ENCODE measurements at places on chromosomes 3 and 15.

GRCh38 chr3:115321400-115321805, 174.3 kb upstream of the ZBTB20 start:
- DNase-seq = no peak

DNA sequence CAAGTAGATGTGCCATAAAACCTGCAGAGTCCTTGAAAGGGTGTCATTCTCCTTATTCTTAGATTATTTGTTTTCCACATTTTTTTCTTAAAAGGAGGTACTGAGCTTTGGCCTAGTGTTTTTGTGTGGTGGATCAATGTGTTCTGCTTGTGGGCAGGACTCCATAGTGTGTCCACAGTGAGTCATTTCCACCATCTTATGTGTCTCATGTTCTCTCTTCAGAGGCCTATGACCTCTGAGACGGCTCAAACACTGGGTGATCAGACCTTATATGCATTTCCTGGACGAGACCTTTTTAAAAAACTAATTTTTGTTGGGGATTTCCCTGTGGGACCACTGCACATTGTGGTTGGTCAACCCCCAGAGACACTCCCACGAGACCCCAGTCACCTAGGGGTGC, 93.4 kb downstream of the CHCHD4 start:
- no peak for DNase-seq

- no peak for DNase-seq
Measured at GRCh38 chr15:34512628-34513027, 70.8 kb downstream of the GOLGA8B start.

DNA sequence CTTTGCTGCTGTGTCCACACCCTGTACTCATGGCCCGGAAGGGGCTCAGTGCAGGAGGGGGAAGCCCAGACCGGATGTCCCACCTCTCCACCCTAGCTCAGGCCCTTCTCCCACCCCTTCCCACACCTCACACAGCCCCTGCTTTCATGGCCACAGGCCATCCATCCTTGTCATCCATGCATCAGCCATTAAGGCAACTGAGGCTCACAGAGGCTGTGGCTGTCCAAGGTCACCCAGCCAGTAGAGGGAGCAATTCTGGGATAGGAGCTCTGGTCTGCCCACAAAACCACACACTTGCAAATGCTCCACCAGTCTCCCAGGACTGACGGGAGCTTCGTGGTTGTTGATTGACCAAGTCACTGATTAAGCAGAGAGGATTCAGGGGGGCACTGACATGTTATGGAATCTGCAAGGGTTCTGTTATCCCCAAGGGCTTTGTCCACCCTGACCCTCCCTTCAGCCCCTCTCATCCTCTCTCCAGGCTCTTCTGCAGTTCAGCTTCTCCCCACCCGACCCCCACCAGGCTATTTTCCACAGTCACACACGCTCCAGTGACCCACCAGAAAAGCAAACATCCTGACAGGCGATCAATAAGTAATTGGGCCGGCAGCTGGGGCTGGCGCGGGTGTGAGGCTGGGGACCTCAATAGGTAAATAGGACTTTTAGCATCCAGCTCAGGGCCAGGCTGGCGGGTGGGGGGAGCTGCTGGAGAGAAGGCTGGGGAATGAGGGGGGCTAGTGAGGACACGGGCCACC, 15.1 kb downstream of the LINGO1 start:
- no peak for DNase-seq

GRCh38 chr3:161413855-161414210, 42.5 kb upstream of the SPTSSB start:
- no peak for DNase-seq

DNA sequence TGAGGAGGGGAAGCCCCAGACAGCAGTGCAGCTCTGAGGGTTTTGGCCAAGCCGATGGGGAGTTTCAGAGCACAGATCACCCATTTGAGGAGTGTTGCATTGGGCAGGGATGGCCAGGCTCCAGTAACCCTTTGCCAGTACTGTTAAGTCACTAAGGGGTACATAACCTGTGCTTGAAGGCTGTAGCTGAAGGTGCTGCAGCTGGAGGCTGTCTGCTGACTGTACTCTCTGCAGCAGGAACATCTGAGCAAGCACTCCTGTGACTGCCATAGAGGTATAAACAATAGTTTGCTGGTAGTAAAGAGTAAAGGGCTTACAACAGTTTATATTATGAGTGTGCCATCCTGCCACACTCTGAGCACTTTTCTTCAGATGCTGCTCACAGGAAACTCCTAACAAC, 297.8 kb downstream of the EPHA3 start:
- DNase-seq = no peak

DNA sequence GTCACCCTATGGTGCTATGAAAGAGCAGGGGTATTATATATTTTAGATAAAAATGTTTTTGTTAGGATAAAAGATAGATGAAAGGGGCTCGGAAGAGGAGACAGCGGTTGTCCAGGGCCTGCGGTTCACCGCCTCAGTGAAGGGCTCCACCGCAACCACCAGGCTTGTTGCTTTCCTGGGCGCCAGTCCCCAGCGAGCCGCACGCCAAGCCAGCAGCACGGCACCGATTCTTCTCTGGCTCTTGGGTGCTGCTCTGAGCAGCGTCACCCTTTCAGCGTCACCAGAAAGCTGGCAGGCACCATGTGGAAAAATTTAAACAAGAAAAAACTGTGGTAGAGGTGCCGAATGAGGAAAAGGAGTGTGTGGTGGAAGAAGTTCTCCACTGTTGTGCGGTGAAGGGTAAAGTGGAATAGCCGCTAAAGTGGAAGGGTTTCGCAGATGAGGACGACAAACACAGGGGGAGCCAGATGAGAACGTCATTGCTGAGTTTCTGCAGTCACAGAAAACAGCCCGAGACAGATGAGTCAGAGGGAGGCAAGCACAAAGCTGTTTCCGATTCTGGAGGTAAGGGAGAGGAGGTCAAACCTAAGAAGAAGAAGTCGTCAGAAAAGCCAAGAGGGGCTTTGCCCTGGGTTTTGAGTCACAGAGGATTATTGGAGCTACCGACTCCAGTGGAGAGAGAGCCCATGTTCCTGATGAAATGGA, 569.2 kb downstream of the ZBBX start:
- DNase-seq = no peak

- DNase-seq = no peak
Measured at GRCh38 chr3:44171891-44172290, 69.8 kb upstream of the TOPAZ1 start.

DNA sequence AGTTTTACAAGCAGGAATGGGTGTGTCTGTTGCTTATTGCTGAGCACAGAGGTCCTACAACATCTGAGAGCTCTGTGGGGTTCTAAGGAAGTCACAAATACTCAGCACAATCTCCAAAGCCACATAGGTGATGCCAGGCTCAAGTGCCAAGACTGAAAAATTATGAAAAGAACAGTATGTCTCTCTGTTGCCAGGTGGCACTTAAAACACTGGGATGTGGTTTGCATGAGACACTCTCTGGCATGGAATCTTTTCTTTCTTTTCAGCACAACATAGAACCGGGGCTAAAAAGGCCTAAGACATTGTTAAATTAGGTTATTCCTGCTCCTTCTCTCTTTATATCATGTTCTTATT, 127.3 kb upstream of the PRICKLE2 start:
- no peak for DNase-seq

DNA sequence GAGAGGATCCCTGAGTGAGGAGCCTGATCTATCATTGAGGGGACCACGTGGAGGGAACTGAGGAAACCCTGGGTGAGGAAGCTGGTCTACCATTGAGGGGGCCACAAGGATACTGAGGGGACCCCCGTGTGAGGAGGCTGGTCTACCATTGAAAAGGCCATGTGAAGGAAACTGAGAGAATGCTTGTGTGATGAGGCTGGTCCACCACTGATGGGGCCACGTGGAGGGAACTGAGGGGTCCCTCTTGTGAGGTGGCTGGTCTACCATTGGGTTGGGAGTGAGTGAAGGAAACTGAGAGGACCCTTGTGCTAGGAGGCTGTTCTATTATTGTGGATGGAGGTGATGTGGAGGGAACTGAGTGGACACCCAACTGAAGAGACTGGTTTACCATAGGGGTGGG, 161.3 kb downstream of the FBLN2 start:
- no peak for DNase-seq

DNA sequence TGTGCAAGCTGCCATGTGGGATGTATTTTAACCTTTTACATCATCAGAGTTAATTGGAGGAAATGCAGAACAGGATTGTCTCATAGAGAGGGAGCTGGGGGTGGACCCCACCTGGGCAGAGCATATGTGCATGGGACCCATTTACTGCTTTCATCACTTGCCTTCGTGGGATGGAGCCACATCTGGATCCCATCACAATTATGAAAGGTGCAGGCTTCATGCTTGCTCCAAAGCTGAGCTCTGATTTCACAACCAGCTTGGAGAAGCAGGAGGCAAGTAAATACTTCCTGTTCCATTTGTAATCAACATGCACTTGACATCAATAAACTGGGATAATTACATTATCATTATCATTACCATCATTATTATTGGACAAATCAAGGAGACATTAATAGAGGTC, 161.9 kb downstream of the ALDH1A2 start:
- DNase-seq = no peak
